ENCODE measurements at places on chromosomes 16 and 17.

GRCh38 chr17:30600830-30601494 lies 123.8 kb downstream of the GOSR1 start:
- DNase-seq: peak; percentile 39

- DNase-seq: no peak
Measured at GRCh38 chr17:17103160-17103559, 60.9 kb downstream of the MPRIP start.

GRCh38 chr17:74354123-74354522 lies 7.5 kb downstream of the BTBD17 start:
- peak; percentile 9 for DNase-seq

- DNase-seq: peak; percentile 73
Measured at GRCh38 chr16:82995924-82996441, 369.2 kb downstream of the CDH13 start.

GRCh38 chr17:29930409-29931010 lies 482 bp upstream of the SSH2 start:
- DNase-seq: peak; percentile 5

DNA sequence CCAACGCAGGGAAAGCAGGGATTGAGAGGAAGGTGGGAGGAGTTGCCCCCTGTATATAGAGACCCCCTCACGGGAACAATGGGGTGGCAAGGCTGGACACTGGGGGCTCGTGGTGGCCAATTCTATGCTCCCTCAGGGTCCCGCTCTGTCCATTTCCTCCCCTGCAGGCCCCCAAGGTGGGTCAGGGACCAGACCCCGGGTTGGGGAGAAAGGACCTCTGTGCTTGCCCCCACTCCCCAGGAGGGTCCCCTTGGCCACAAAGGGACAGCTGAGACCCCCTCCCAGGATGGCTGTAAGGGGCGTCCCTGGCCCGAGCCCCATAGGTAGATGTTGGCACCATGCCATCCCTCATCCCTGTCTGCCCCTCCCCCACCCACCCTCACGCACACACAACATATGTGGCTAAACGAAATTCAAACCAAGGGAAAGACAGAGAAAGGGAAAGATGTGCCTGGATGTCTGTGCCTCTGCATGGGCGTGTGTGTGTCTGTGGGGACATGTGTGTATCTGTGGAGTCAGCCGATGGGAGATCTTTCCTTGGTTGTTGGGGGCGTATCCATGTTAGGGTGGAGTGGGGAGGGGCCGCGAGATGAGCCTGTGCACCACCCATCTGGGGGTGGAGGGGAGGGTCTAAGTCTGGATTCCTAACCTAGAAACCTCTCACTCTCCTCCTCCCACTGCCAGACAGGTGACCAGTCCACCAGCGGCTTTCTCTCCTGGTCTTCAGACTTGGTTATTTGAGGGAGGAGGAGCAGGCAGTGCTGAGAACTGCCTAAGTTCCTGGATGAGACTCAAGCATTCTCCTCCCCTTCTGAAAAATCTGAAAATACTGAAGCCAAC lies 642 bp upstream of the NEUROD2 start:
- DNase-seq: no peak

DNA sequence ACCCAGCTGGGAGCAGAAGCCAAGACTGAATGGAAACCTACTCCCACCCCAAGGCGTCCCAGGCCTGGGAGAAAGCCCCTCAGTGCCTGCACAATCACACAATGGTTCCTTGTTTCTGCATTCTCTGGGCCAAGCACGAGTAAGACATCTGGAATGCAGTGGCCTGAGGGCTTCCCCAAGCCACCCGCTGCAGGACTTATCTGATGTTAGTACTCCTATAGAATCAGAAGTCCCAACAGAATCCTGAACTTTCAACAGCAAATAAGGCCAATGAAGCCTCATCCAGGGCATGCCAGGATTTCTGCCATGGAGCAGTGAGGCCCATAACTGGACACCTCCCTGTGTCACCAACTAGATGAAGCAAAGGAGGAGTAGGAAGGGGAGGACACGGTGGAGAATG lies 28.6 kb downstream of the MYO18A start:
- DNase-seq: peak; percentile 53

DNA sequence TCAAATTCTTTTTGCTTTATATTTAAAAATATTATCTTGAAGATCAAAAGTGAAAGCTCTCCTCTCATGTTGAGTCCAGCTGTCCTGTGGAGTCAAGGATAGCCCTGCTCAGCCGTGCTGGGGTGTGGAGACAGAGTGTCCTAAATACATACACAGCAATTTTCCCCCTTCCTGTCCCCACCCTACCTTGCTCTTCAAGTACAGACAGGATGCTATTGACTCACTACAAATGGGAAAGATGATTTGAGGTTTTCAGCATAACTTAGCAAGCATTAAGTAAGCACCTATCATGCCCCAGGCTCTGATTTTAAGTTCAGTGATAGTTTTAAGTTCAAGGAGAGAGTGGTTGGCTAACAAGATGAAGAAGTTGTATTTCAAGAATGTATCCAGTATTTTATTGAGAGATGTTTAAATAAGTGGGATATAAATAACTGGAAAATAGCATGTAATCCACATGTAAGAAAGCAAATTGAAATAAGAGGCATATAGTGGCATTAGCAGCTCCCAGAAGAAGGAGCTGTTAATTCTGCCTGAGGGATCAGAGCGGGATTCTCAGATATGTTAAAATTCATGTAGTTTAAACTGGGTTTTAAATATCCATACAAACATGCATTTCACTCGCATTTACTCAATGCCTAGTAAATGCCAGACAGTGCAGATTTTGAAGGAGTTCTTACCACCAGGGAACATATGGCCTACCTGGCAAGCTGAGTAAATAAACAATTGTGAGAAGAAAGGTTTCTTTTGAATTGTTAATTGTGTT lies 183.5 kb upstream of the ANKFN1 start:
- DNase-seq: peak; percentile 46

DNA sequence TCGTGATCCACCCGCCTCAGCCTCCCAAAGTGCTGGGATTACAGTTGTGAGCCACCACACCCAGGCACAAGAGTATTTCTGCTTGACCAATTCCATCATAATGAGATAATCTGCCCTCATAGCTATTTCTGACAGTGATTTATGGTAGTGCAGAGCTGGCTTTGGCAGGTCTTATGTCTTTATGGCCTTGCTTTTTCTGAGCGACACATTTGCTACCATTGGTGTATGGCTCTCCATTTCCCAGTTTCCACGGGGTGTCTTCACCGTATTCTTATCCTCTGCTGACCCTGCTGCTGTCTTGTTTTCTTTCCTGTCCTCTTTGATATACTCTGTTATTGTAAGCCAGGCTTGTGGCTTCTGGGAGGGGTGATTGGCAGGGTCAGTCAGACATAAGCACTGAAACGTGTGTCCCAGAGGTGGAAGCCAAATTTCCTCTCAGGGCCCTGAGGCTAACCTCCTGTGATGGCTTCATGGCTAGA lies 161.1 kb upstream of the TBX2 start:
- DNase-seq: no peak

GRCh38 chr17:71530248-71530647 lies 590.6 kb upstream of the SOX9 start:
- peak; percentile 98 for DNase-seq

GRCh38 chr17:43212641-43213490 lies 1.2 kb downstream of the TMEM106A start:
- peak; percentile 17 for DNase-seq

DNA sequence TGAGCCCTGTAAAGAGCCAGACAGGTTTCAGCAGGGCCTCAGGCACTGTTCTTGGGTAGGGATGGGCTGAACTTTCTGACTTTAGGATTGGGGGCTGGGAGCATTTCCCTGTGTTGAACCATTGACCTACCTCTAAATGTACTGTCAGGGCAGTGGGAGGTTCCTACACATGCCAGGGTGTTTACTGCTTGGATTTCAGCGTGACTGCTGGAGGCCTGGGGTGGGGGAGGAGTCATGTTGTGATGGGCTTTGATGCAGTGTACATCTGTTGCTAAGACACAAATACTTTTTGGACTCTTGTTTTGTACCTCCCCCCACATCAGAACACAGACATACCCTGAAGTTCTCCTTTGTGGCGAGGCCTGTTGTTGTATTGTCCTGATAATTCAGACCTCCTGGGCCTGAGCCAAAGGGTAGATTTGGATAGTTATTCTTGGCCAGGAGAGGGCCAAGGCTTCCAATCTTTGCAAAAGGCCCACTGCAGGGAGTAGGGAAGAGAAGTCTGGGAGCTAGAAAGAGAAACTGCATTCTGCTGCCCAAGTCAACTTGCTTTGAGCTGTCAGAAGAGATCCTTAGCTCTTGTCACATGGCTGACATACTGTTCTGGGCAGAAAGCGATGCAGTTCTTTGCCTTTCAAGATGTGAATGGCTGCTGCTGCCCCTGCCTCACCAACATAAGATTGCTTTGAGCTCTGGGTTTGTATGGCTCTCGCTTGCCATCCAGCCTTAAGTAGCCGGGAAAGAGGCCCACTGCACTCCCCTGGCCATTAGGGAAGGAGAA lies 3.7 kb downstream of the NFE2L1 start:
- peak; percentile 60 for DNase-seq
